ENCODE measurements at places on chromosomes 3 and 15.

- no peak for DNase-seq
These were observed 609.0 kb downstream of the MECOM start for GRCh38 chr3:169054471-169054870.

DNA sequence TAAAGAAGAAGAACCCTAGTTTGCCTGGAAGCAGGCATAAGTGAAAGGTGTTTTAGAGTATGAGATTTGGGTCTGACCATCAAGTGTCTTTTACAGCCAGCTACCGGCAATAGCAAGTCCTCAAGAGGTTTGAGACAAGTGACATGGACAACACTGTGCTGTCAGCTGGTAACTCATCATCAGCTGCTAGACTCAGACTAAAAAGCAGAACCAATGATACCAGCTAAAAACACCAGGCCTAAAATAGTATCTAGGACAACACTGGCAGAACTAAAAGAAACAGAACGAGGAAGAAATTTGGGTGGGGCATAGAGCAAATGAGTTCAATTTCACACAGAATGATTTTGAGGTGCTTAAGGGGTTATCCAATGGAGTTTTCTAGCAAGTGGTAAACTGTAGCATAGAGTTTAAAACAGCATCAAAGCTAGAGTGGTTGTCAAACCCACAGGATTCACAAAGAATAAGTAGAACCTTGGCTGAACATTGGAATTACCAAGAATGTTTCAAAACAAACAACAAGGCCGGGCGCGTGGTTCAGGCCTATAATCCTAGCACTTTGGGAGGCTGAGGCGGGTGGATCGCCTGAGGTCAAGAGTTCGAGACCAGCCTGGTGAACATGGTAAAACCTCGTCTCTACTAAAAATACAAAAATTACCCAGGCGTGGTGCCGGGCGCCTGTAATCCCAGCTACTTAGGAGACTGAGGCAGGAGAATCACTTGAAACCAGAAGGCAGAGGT is 3.9 kb downstream of the CIAO2A start:
- DNase-seq = no peak

GRCh38 chr15:63088533-63089245 is 33.0 kb upstream of the LACTB start:
- DNase-seq = no peak

GRCh38 chr3:43018246-43018645 is 39.1 kb downstream of the GASK1A start:
- no peak for DNase-seq

- DNase-seq = no peak
These were observed 46.2 kb upstream of the PYDC2 start for GRCh38 chr3:191414732-191415131.

- no peak for DNase-seq
These were observed 55.0 kb upstream of the NR2E3 start for GRCh38 chr15:71755092-71755970.

DNA sequence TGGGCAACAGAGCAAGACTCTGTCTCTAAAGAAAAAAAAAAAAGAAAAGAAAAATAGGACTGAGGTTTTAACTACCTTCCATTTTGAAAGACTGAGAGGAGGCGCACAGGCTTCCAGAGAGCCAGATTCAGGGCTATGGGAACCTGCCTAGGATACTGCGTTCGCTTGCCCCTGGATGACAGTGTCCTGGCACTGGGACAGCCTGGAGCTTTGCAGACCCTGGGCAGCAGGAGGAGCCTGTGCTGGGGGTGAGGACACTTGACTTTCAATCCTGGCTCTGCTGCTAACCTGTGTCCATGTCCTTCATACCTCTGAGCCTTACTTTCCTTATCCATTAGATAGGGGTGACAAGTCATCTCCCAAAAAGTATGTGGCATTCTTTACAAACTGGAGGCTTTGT is 31.2 kb downstream of the CD276 start:
- no peak for DNase-seq

Measured in right renal pelvis (tissue), 4 donors.